ENCODE measurements at places on chromosomes 12 and 14.

DNA sequence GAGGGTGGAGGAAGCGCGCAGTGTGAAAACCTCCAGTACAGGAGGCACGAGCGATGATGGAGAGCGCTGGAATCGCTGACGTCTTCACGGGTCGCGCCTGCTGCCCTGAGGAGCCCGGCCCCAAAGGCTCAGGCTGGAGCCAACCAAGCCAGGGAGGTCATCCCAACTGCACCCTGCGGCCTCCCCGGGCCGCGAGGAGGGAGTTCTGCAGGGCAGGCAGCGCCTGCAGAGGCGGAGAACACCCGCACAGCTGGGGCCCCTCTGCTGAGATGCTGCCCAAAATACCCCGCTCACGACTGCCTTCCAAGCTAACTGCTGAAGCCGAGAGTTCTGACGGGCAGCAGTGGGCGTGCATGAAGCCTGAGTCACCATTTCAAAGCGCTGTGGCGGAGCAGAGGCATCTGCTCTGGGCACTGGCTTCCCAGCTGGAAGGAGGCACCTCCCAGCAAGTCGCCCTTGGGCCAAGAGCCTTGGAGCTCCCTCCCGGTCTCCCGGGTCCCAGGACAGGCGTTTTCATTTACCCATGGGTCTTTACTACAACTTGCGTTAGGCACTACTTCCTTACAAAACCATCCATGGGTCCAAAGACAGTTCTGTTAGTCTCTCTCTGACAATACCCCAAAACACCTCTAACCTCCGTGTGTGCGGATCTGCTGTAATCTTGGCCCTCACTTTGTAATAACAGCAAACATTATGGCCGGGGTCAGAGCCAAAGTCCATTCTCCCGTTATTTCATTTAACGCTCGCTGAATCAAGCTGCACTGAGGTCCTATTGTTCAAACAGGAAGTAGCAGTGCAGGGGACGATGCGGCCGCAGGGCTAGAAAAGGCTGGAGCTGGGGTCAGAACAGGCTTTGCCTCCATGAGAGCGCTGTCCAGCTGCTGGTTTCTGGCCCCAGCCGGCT is 60.1 kb upstream of the RIMBP2 start:
- no peak for DNase-seq

GRCh38 chr14:36989806-36990205 is 182.6 kb downstream of the SLC25A21 start:
- DNase-seq: no peak

GRCh38 chr12:123071857-123072256 is 79.0 kb downstream of the PITPNM2 start:
- DNase-seq: no peak

DNA sequence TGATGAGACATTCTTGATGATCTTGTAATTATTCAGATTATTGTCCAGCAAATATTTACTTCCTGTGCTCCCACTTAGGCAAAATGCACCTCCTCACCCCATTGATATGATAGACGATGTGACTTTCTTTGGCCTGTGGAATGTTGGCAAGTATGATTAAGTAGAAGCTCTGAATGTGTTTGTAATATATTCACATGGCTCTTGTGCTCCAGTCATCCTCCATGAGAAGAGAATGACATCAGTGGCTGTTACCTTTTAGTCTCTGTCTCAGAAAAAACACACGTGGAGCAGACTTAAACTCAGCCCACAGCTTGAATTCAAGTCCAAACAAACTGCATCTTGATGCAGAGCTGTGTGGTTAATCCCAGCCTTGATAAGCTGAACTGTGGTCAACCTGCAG is 984.3 kb upstream of the FBXO33 start:
- DNase-seq: no peak

GRCh38 chr14:57058319-57058718 is 210.4 kb downstream of the EXOC5 start:
- DNase-seq: no peak

GRCh38 chr12:120960657-120961056 is 17.7 kb upstream of the HNF1A start:
- no peak for DNase-seq

DNA sequence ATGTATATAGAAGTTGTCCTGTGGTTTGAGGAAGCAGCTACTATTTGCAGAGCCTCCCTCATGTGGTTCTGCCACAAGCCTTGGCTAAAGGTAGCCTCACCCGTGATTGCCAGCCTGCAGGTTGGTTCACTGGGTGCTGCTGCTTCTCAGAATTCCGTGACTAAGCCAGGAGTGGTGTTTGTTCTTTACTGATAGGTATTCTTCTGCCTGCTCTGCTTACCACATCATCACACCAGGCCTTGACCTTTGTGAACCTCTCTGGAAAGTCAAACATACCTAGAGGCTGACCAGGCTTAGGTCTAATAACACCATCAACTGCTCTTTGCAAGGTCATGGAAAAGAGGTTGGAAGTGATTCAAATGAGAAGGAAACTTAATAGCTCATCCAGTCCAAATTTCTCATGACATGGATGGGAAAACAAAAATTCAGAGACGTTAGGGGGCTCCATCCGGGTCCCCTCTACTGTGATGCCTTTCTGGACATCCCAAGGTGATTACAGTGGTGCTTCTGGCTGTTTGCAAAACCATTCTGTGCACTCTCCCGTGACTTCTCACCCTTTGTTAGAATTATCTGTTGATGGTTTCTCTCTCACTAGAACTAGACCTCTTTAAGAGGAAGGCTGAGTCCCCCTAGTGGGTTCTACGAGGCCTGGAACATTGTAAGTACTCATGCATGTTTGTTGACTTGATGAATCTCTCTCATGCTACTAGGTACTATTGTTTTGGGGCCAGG is 8.5 kb upstream of the SOCS2 start:
- DNase-seq: no peak

DNA sequence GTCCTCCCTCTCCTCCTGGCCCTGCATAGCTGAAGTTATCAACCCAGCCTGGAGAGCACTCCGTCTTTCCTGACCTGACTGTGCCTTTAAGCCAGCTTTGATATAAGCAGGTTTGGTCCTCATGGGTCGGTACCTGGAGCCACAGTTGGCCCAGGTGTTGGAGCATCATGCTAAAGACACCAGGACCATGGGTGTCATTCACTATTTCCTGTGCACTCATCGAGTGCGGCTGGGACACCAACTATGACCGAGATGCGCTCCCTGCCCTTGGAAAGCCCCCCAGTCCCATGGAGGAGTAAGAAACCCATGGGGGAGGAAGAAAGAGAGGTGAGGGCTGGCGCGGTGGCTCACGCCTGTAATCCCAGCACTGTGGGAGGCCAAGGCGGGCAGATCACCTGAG is 78.9 kb upstream of the CCND2 start:
- no peak for DNase-seq

GRCh38 chr12:47913081-47913480 is 8.3 kb upstream of the VDR start:
- DNase-seq: no peak

DNA sequence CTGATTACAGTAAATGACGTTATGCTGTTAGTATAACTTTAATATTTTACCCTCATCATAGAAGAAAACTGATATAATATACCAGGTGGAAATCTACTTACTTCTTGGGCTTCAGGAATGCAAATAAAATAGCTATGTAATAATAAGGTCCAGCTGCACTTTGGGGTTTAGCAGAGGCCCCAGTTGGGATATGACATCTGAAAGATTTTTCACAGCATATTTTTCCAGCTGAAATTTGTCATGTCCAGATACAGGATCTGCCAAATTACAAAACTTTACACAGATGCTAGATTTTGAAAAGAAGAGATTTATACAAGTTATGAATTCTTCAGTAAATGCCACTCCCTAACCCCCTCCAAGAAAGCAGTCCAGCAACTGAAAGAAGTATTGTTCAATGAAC is 29.2 kb upstream of the DCN start:
- no peak for DNase-seq

DNA sequence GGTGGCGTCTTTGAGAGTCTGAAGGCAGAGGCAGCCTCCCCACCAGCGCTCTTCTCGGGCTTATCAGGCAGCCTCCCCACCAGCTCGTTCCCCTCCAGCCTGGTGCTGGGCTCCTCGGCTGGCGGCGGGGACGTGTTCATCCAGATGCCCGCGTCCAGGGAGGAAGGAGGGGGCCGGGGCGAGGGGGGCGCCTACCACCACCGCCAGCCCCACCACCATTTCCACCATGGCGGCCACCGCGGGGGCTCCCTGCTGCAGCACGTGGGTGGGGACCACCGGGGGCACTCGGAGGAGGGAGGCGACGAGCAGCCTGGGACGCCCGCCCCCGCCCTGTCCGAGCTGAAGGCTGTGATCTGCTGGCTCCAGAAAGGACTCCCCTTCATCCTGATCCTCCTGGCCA is 11.8 kb downstream of the RNFT2 start:
- DNase-seq: no peak

- DNase-seq: no peak
Measured at GRCh38 chr12:95699579-95699978, 91.0 kb downstream of the NTN4 start.

GRCh38 chr14:89479802-89480201 is 62.8 kb upstream of the FOXN3 start:
- no peak for DNase-seq

DNA sequence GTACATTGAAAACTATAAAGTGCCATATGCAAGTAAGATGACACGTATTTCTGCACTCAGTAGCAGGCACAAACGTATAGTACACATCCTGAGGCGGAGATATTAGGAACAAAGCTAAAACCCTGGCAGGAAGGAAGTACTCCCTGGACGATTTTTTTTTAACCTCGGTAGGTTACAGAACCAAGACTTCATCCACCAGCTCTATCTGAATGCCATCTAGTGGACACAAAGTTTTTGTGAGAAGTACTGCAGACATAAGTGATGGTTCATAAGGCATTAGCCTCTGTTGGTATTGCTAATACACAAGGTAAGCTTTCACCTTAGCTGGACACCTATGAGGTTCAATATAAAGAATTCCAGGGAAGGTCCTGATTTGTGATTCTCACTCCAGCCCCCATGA is 83.0 kb upstream of the CCDC196 start:
- no peak for DNase-seq

- no peak for DNase-seq
Measured at GRCh38 chr14:103530390-103530789, 1.4 kb downstream of the TRMT61A start.

- no peak for DNase-seq
Measured at GRCh38 chr12:78331753-78332152, 501.1 kb downstream of the NAV3 start.

DNA sequence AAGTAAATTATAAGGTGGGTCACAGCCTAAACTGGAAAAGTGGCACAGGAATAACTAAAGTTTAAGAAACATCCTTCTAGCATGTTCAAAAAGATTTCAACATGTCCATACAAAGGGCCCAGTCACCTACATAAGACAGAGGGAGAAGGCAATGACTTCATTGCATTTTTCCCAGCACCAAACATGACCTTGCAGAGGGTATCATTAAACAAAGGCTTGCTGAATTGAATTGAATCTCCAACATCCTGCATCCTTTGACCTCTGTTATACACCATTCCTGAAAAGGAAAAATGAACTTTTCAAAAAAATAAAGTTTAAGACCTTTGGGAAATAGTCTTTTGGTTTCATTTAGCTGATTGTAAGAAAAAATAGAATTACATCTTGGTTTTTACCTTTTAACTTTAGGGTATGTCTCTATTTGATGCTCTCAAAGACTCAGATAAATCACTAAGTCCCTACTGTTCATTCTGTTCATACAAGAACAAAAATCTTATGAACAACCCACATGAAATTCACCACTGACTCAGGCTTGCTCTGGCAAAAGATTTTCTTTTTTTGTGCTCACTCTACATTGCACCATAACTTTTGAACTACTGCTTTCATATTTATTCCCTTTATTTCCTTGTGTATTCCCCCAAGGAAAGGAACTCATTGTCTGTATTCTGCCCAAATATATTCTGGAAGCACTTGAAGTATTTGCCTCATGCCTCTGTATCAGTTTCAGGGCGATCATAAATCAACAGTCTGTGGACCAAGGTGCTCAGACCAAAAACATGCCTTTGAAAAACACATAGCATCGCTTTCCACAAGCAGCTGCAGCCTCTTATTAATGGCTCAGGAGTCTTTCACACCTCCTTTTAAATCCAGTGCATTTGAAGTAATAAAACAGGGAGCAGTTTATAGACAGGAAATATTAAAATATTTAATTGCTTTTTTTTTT is 121.7 kb downstream of the DUSP6 start:
- no peak for DNase-seq
